MV-4-11 (cell line): ENCODE measurements at places on chromosomes 11 and 22.

DNA sequence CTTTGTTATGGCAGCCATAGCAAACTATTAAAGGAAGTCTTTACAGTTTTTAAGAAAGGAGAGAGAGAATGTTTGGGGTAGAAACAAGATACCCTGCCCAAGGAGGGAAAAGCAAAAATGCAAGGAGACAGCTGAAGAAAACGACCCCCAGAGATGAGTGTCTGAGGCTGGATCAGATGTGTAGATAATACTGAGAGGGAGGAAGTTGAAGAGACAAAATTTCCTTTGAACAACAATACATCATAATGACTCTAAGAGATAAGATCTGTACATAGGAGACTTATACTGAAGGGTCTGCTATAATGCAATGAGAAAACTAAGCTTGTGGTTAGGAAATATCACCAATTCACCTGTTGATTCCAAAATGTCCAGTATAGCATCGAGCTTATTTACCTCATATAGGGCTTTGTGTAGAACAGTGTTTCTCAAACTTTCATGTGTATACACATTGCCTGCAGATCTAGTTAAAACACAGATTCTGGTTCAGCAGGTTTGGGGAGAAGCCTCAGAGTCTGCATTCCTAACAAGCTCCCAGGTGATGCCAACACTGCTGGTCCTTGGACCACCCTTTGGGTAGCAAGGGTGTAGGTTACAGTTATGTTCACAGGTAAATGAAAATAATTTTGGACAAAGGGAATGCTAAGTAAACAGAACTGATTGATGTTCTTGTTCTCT is 5.8 kb upstream of the CEP295 start:
- no peak for DNase-seq

DNA sequence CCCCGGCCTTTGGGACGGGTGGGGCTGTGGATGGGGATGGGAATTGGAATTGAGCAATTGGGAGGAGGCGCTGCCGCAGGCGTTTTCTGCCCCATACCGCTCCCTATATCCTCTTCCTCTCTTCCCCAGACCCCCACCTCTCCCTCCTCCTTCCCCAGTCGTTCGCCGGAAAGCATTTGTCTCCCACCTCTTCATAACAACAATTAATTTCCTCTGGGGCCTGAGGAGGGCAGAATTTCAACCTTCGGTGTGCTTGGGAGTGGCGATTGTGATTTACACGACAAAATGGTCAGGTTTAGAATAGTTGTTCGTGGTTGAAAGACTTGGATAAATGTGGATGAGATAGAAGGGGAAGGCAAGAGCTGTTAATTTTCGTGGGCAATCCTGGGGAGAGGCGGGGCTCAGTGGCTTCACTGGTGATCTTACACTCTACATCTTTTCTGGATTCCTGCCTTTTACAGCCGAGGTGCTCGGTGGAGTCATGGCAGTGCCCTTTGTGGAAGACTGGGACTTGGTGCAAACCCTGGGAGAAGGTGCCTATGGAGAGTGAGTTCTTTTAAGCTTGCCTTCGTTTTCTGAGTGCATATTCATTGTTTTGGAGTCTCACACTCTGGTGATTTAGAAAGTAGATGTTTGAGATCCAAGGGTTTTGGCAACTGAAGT is 1.5 kb downstream of the CHEK1 start:
- DNase-seq, result no peak

- no peak for DNase-seq
Observed at GRCh38 chr22:50527921-50528681, 1.7 kb downstream of the TYMP start.

GRCh38 chr11:22774716-22775115 is 54.9 kb downstream of the SVIP start:
- DNase-seq, result no peak

- DNase-seq, result no peak
Observed at GRCh38 chr22:50177537-50178470, 7.3 kb downstream of the PANX2 start.

DNA sequence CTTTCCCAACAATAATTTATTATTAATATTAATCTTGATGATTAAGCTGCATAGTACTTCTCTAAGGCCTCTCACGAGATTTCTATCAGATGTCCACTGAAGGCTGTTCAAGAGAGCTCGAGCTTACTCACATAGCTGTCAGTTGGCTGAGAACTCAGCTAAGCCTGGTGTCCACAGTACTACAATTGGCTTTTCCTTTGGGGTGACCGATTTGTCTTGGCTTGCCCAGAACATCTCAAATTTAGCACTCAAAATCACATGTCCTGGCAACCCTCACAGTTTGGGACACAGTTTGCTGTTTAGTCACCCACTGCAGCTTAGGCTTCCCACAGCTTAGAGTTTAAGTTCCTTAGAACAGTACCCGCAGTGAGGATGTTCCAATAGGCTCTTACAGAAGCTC is 96.5 kb downstream of the LUZP2 start:
- DNase-seq, result no peak

DNA sequence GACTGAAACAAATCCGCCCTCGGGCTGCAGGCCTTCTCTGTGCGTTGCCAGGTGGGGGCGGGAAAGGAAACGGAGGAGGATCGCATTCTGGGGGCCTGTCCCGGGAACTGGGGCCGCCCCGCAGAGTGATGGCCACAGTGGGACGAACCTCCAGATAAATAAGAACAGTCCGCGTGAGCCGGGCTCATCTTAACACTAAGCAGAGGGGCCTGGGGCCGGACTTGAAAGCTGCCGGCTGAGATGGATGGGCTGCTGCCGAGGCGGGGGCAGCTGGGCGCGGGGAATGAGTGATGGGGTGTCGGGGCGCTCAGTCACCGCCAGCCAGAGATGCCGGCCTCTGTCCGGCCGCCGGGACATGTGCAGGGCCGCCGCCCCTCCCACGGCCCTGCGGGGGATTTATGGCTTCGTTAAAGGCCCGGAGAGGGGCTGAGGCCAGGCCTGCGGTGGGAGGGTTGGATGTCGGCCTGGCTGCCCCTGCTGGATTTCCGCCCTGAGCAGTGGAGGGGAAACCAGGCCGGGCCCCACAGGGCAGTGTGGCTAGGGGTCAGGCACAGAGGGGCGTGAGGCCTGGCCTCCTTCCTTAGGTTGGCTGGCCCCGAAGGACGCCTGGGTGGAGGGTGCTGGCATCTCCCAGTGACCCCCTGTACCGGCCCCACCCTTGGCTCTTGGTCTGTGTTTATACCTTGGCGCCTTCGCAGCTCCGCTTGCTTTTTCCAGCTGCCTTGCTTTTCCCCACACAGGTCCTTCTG is 45.3 kb upstream of the CD82 start:
- no peak for DNase-seq

GRCh38 chr11:312092-312816 is 1.6 kb upstream of the IFITM1 start:
- DNase-seq, result no peak

DNA sequence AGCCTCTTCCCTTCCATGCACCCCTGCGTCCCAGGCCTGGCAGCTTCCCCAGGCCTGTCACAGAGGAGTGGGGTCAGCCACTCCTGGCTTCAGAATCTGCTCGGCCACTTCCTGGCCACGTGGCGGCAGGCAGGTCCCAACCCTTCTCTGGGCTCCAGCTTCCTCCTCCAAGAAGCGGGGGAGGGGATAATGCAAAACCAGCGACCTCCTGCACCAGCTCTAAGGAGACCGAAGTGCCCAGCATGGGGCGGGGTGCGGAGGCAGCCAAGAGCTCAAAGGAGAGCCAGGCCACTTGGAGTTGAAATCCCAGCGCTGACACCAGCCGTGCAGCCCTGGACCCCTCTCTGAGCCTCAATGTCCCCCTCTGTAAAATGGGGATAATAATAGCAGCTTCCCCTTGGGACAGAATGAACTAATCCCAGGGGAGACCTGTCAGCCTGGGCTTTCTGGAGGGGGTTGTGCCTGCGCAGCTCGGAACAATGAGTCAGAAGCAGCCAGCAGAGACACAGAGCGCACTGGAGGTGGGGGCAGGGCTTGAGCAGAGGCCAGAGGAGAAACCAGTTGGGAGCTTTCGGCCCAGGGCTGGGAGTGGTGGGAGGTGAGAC is 22.8 kb upstream of the PICK1 start:
- peak; percentile 83 for DNase-seq

DNA sequence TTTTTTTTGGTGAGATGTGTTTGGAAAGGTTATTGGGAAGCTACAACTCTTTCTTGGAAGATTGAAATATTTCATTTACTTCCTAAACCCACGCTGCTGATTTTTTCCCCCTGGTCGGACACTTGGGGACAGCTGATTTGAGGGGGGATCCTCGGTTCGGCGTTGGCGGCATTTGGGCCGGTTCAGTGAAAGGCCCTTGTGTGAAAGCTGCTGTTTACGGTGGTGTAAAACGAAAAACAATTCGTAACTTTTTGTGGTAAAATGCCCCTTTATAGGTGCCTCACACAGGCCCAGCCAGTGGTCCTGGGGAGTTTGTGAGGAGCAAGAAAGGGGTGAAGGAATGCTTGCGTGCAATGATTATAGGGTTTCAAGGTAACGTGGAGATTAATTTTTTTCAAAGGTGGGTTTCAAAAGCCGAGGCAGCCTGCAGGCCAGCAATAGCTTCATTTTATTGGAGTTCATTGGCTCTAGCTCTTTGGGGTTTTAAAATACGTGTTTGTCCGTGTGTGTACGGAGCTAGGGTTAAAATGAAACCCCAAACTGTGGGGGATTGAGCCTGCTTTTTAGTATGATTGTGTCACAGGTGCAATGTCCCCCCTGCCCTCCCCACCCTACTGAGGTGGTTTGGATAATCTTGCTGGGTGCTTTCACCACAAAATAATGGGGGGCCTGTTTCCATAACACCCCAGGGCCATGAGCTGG is 77.2 kb upstream of the PPARA start:
- no peak for DNase-seq

- peak; percentile 85 for DNase-seq
Observed at GRCh38 chr11:106063009-106063408, 14.1 kb downstream of the KBTBD3 start.

DNA sequence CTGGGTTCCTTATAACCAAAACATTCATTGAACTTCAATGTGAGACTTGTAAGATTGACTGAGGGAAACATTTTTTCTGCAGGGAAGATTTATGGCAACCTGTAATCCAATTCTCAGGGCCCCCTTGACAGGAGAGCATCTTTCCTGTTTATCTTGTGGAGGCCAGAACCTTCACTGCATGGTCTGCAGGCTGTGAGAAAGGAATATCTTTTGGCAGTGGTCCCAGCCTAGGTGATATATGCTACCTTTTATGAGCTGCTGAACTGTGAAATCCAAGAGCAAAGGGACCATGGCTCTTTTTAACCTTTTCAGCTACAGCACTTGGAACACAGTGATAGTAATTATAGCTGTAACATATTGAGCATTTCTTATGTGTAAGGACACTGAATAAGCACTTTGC is 590.2 kb upstream of the B3GAT1 start:
- DNase-seq, result no peak

GRCh38 chr11:31487848-31488247 is 21.6 kb downstream of the IMMP1L start:
- peak; percentile 63 for DNase-seq

- peak; percentile 79 for DNase-seq
Observed at GRCh38 chr11:130202009-130202817, 42.6 kb downstream of the ST14 start.

DNA sequence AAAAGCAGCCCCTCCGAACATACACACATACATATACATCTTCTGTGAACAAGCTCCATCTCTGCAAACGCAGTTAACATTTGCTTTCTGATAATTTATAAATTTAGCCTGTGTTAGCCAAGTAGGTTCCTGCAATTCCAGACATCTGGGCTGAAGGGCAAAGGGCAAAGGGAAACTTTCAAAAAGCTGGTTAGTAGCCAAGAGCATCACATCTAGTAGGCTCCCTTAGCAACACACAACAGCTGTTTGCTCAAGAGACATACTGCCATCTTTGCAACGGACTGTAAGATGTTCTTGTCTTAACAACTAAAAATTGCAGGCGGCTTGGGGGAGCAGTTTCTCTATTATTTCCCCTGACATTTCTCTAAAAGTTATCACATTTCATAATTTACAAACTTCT is 134.9 kb downstream of the RBFOX2 start:
- DNase-seq, result no peak

GRCh38 chr11:8033305-8034105 is 46.4 kb downstream of the EIF3F start:
- peak; percentile 75 for DNase-seq

- no peak for DNase-seq
Observed at GRCh38 chr11:66407651-66408050, 13.2 kb upstream of the NPAS4 start.

GRCh38 chr11:133026952-133027351 is 505.3 kb downstream of the OPCML start:
- no peak for DNase-seq

DNA sequence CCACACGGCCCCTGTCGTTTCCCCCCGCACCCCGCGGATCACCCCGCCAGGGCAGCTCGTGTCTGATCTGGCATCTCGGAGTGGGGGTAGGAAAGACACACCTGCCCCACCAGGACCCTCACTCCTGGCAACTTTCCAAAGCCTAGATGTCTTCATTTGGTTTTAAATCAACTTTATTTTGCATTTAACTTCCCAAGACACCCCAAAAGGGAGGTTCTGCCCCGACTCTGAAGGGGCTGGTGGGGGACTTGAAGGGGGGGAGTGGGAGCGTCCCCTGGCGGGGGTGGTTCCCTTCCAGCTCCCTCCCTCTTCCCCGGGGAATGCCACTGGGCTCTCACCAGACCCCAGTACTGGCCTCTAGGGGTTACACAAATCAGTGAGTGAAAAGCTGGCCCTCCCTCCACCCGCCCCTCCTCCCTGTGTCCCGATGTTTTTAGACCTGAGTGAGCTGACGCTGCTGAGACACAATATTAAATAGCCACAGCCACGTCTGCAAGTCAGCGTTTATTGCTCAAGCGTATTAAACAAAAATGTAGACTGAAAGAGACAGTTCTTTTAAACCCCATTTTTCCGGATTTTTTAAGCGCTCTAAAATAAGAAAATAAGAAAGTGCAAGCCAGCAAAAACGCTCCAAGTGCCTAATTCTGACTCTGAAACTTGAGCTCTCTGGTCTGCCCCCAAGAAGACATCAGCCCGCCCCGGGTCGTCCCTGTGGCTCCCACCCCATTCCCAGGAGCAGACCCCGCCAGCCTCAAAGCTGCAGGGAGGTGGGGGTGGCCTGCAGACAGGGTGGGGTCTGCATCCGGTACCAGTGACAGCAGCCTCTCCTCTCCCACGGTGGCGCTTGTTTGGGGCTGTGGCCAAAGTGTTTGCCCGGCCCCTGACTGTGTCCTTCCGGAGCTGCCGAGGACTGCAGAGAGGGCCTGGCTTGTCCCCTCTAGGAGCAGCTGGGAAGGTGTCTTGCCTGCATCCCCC is 1.1 kb upstream of the TTLL8 start:
- no peak for DNase-seq

- no peak for DNase-seq
Observed at GRCh38 chr22:26986884-26987283, 329.5 kb downstream of the MIAT start.
